Activated CD4-positive, CD25-positive, alpha-beta regulatory T cell treated with anti-CD3 and anti-CD28 coated beads, Interleukin-2, amount 50 U/mL, for 16 hours (primary cell): ENCODE measurements at places on chromosomes 11 and 22.

GRCh38 chr11:12824281-12825041, 150.2 kb downstream of the TEAD1 start:
- no peak for DNase-seq

DNA sequence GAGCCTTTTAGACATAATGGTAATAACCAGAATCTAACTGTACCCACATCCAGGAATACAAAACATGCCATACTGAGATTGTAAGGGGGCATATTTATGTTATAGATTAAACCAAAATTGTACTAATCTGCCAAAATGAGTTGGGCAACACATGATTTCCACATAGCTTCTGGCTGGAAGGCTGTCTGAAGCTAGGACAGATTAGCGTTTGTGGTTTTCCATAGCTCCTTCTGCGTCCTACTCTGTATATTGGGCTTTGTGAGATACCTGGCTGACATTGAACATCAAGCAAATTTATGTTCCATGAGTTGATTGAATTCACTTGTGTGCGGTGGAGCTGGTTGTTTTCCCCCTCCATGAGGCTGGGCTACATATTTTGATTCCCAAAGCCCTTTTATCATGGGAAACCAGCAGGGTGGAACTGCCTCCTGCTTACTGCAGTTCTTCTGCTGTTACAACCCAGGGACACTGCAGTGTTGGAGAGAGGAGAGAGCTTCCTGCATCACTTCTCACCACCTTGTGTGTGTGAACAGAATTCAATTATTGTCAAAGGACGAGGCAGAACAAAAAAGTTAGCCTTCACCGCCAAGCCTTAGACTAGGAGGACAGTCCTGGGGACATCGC, 114.9 kb downstream of the C11orf91 start:
- no peak for DNase-seq

DNA sequence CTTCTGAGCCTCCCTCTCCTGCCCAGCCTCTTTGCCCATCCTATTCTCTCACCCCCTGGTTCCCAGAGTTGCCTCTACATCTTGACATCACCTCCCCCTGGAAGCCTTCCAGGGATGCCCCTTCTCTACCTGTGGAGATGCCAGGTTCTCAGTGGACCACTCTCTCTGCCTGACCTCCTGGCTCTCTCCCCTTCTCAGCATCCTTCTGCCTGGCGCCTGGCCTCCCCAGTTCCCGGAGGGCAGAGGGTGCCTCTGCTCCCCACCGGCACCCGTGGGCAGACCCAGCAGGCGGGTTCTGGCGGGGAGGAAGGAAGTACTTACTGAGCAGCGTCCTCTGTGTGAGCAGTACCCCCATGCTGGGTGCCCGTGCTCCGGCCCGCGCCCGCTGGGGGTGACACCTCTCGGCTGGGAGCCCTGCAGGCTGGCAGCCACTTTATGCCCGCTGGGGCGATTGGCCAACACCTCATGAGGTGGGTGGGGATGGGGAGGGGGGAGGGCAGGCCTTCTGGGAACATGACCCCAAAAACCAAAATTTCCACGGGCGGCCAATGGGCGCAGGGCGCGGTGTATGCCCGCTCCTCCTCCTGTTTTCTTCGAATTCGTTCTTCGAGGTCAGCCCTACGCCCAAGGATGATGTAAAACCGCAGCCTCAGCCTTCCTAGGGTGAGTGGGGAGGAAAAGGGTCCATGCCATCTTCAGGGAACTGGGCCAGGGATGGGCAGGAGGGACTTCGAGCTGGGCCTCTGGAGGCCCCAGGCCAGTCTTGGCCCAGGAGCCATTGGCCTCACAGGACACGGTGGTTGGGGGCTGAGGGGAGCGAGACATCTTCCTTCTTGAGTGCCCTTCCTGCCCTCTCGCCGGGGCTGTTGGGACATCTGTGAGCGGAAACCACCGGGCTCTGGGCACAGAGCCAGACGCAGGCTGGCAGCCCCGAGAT, at the start of gene OSM:
TSS of gene OSM (minus strand) at position 407 of the 937 bp plus-strand sequence. CDS start at position 355, 52 bp downstream.
- DNase-seq: no peak

DNA sequence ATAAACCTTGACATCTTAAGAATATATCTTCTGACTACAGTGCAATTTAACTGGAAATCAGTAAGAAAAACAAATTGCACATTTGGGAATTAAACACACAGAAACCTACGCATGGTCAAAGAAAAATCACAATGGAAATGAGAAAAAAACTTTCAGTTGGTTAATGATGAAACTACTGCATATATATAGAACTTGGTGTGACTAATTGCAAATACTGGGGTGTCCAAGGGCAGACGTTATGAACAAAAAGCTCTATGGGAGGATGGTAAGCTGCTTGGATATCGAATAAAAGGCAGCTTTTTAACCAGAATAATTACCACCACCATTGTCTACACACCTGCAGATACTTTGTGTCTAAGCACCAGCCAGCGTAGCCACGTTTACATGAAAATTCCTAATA, 791 bp downstream of the GDPD4 start:
- DNase-seq: no peak

DNA sequence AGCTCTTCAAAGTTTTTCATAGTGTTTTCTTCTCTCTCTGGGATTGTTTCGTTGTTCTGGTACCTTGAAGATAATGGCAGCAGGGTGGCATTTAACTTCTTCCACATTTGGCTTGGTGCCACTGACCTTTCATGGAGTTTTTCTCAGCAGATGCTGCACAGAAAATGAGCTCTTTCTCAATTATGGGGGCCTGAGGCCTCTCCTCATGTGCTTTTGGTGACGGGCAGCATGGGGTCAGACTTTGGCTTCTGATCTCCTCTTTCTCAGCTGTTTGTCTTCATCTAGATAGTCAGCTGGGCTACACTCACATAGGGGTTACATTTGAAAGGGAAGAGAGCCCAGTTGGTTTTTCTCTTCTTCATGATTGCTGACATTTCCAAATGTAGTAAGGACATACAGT, 76.3 kb downstream of the FAT3 start:
- DNase-seq: no peak

DNA sequence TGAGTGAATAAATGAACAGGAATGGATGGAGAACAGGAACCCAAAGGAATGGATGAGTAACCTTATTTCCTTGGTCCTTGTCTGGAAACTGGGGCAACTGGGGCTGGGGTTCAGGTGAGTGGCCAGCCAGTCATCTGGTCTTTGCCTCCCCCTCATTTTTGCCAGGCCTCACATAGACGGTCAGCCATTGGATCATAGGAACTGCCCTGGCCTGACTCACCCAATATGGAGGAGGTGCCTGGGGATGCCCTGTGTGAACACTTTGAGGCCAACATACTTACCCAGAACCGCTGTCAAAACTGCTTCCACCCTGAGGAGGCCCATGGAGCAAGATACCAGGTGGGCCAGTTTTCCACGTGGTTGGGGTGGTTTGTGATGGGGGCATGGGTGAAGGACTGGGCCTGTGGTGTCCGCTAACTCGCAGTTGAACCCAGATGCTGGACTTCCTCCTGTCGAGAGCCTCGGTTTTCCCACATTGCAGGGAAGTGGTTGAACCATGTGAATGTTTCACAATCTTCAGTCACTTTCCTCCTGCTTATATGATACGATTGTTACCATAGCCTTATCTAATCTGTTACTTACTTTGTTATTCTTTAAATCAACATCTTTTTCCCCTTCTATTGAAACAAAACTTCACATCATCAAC, 4.4 kb downstream of the TRIOBP start:
- DNase-seq: no peak

- DNase-seq: no peak
These were observed 21.7 kb downstream of the SELENOO start for GRCh38 chr22:50222508-50222907.

DNA sequence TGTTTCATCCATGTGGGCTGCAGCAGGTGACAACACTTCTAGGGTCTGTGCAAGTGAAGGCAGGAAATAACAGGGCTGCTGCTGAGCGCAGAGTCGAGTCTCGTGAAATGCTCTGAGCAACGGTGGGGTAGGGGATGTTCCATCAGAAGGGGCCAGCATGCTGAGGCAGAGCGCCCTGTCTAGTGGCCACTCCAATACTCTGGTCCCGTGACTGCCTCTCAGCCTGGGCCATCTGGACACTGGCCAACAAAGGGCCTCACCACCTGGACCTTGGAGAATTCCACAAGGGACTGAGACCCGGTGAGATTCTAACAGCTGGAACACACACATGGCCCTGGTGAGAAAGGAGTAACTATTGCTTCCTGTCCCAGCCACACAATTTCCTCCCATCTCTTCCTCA, 375.7 kb downstream of the SHANK2 start:
- DNase-seq: no peak

DNA sequence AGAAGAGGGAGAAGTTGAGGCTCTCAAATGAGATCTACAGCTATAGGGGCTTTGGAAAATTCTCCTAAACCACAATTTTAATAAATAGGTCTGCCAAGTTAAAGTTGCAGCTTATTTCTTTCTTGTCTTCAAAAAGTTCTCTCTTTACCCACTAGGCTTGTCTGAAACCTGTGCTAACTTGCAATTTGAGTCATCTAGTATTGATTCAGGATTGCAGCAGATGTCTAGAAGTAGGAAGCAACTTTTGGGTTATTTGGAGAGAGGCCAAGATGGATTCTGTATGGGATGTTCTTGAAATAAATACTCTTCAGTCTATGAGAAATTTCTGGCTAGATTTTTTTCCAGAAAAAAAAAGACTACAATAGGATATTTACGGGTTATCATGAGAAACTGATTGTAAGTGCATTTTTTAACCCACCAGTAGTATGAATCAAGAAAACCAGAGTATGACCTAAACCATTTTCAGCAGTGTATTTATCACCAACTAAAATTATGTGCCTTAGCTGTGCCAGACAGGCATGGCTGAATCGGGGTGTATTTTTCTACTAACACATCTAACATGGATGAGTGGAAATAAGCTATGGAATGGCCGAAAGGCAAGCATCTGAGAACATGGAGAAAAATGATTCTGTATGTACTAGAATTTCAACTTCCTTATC, 4.9 kb upstream of the RAB38 start:
- DNase-seq: no peak

GRCh38 chr22:19962246-19962908, 20.8 kb upstream of the TXNRD2 start:
- DNase-seq: no peak

GRCh38 chr11:83464160-83464944, 178.2 kb upstream of the CCDC90B start:
- DNase-seq: no peak

GRCh38 chr22:50183141-50183971, 2.4 kb upstream of the TRABD start:
- DNase-seq: no peak

GRCh38 chr22:34849965-34850364, 216.0 kb upstream of the ISX start:
- no peak for DNase-seq

DNA sequence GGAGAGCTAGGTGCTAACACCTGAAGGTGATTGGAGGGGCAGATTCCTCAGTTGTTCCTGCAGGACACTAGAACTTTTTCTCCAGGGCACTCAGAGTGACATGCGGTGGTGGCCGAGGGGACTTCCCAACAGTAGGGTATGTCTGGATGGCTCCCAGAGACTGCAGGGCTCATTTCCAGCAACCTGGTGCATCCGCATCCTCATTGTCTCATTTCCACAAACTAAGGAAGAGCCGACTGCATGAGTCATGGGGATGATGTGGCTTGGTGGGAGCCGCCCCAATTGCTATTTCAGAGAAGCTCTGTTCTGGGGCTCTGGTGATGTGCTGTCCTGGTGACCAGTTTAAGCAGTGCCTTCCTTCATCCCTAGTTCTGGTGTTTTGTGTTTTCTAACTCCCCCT, 2.8 kb upstream of the ROBO4 start:
- no peak for DNase-seq

DNA sequence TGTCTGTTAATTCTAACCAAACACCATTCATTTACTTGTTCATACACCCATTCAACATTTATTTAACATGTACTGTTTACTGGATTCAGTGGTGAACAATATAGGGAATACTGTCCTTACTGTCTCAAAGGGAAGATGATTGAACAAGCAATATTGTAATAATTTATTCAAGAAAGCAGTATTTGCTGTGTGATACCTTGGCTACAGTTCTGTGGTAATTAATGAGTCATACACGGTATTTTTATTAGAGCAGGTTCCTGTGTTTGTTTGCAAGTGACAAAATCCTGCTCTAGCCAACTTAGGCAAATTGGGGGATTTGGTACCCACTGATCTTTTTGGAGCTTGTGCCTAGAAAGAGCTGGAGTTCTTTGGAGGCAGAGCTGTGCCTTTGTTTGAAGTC, 15.7 kb downstream of the PIH1D2 start:
- no peak for DNase-seq

- DNase-seq: no peak
These were observed 149.4 kb downstream of the BRD1 start for GRCh38 chr22:49678137-49678841.

DNA sequence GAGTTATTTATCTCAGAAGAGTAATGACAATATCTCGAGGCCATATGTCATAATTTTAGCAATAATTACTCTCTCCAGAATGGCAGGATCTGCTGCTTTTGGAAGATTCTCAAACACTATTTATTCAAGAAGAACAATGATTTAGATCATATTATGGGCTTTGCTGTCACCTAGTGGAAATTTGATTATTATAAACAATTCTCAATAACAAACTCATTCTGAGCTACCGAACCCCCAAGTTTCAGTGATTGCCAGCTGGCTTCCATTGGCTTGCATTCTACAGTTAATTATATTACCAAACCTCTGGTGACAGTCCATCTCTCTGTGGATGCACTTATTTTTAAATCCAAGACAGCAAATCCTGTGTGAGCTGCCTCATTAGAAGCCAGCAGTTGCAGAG, 27.9 kb upstream of the SLC36A4 start:
- DNase-seq: no peak

DNA sequence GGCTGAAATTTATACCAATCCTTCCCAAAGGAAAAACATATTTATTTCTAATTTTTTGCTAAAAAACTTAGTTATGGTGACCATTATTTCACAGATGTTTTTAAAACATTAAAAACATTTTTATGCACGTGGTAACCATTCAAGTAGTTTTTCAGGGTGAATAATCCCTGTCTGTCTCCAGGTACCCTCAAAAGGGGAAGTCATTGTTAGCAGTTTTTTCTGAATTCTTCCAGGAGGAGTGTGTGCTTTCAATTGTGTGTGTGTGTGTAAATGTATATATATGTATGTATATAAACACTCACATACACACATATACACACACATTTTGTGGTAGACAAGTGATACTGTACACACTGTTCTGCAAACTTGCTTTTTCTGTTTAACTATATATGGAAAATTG, 43.9 kb downstream of the MIAT start:
- no peak for DNase-seq

- DNase-seq: no peak
These were observed 1.1 kb downstream of the CD151 start for GRCh38 chr11:833849-834311.

DNA sequence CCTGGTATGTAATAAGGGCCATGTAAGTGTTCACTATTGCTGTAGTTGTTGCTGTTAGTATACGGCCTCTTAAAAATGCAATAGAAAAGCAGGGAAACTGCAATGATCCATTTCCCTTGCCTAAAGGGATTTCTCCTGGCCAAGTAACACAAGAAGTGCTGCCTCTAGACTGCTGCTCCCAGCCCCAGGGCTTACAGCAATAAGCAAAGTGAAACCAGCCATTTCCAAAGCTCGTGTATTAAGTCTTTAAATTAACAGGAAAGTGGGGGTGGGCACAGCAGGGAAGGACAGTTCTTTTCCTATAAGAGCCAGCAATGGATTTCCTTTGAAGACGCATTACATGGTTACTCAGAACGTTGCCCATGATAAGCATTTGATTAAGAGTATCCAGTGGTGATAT, 36.9 kb upstream of the WT1 start:
- DNase-seq: no peak

- no peak for DNase-seq
These were observed 18.2 kb upstream of the OR10W1 start for GRCh38 chr11:58286249-58286648.

GRCh38 chr22:28443526-28443876, 236.1 kb downstream of the TTC28 start:
- DNase-seq: no peak
